Stimulated activated CD4-positive, alpha-beta T cell treated with anti-CD3 and anti-CD28 coated beads, Interleukin-2, amount 100 ng/mL, for 24 hours (primary cell): ENCODE measurements at places on chromosomes 6 and 20.
A peak's percentile ranks its signal among the peaks of the same experiment; 100 is the strongest.

- DNase-seq = no peak
Measured at GRCh38 chr6:129700666-129701065, 9.3 kb downstream of the ARHGAP18 start.

- no peak for DNase-seq
Measured at GRCh38 chr6:123925350-123925749, 121.7 kb downstream of the NKAIN2 start.

- no peak for DNase-seq
Measured at GRCh38 chr20:14732996-14733395, 395.6 kb upstream of the FLRT3 start.

DNA sequence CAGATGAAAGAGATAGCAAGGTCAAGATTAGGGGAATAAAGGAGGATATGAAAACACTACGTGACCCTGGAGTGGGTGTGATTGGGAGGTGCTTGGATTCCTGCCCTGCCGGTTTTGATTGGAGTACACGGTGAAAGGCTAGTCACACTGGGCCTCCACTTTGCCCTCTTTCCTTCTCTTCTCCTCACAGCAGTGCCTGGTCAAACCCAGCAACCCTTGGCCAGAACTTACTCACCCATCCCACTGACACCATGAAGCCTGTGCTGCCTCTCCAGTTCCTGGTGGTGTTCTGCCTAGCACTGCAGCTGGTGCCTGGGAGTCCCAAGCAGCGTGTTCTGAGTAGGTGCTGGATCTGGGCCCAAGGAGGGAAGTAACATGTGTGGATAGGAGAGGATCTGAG, at the start of gene WFDC13:
TSS of gene WFDC13 (plus strand) at position 166 of the 400 bp plus-strand sequence. CDS start at position 252, 86 bp downstream.
- DNase-seq = no peak

GRCh38 chr6:17845598-17845997, 138.9 kb upstream of the NUP153 start:
- DNase-seq = no peak

GRCh38 chr6:170456334-170456733, 96.8 kb downstream of the PSMB1 start:
- DNase-seq = no peak

DNA sequence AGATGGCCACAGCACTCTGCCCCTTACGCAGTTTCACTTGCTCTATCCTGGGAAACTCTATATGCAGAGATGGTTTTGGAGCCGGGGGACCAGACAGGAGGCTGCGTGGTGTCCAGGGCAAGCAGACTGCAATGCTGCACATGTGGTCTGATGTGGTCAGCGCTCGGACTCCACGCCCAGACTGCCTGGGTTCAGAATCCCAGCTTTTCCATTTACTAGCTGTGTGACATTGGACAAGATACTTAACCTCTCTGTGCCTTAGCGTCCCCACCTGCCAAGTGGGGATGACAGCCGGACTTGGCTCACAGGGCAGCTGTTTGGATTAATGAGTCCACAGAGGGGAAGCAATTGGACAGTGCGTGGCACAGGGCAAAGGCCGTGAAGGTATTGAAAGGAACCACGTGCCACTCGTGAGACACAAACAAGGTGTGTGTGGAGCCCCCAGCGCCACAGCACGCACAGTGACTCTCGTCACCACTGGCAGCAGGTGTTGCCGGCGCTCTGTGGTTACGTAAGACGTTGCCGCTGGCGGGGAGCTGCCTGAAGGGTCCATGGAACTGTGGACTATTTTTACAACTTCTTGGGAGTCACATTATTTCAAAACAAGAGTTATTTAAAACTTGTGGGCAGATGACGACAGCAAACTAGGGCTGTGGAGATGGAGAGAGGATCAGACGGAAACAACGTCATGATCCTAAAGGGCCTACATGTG, 201.4 kb downstream of the PREX1 start:
- no peak for DNase-seq

GRCh38 chr6:152087096-152087495, 279.6 kb downstream of the ESR1 start:
- DNase-seq = no peak

- no peak for DNase-seq
Measured at GRCh38 chr6:43996618-43997344, 130.5 kb downstream of the MRPL14 start.

DNA sequence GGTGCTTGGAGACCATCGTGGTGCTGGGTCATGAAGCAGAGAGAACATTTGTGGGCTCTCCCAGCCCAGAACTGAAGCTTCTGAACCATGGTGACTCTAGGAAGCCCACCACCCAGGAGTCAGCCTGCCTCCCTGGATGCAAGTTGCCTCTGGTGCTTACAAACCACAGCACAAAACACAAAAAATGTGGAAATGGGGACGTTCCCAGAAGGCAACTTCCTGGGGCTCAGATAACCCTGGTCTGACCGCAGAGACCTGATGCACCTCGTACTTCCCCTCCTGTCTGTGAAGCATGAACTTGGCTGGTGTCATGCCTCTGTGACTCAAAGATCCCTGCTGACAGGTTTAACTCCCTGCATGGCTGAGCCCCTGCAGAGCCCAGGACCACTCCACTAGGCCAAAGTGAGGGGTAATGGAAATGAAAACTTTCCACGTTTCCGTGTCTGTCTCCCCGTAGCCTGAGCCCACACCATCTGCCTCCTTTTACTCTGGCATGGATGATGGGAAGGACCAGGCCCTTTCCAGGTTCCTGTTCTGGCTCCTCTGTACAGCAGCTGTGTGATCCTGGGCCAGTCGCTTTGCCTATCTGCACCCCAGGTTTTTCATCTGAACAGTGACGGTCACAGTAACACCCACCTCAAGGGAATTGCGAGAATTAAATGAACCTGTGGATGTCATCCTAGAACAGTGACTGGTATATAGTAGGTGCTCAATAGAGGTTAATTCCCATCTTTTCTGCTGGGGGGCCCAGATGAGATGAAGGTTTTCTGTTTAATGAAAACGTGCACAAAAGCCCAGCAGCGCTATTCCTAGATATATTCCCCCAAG, 57.7 kb downstream of the PPP1R16B start:
- DNase-seq = peak; percentile 49

DNA sequence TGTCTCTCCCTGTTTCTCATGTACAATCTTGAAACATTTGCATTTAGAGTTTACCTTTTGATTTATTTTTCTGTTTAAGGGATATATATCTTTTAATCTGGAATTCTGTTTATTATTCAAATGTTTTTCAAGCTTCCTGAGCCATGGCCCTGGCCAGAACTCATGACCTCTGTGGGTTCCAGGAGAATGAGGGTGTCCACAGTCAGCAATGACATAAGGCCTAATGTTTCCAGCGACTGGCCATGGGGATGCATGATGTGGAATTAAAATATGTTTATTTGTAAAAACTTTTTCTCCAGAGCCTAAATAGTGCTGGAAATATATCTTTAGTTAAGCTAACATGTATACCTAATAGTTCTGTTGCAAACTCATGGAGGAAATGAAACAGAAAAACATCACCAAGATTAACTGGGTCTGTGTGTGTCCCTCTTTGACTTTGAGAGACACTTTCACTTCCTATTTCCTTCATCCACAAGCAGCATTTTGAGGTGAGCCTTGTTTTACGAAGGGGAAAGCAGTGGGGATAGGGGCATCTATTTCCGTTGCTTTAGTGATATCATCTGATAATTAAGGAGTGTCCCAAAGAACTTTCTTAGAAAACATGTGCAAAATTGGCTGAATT, 87.6 kb downstream of the SMOC2 start:
- no peak for DNase-seq

GRCh38 chr6:73388433-73388799, 6.2 kb upstream of the DDX43 start:
- no peak for DNase-seq

GRCh38 chr6:37653933-37654565, 43.6 kb downstream of the MDGA1 start:
- peak; percentile 62 for DNase-seq

DNA sequence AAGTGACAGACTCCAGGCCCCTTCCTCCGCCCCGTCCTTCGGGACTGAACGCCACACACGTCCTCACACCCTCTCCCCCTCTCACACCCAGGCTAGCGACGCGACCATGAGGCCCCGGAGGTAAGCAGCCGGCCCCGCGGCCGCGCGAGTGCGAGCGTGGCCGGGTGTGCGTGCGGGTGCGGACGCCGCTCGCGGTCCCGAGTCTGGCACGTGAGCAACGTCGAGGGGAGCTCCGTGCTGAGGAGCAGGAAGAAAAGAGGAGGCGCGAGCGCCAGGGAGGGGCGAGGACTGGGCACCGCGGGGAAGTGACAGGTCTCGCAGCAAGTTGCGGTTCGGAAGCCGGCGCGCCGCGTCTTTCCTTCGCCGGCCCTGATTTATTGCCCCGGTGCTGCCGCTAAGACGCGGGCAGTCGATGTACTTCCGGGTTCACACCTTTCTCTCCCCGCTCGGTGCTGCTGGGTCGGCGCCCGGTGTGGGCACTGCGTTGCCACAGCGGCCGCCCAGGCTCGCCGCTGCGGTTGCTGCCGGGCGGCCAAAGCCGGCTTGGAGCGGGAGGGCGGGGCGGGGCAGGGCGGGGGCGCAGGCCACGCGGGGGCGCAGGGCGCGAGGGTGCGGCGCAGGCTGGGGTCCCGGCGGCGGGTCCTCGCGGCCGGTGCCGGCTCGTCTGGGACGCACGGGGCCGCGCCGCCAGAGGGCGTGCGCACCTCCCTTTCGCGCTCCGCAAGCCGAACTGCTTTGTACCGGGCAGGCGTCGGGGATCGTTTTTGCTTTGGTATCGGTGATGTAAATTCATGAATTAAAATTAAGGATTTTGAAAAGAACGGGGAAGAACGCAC, 15.8 kb upstream of the LIN28B start:
- no peak for DNase-seq

DNA sequence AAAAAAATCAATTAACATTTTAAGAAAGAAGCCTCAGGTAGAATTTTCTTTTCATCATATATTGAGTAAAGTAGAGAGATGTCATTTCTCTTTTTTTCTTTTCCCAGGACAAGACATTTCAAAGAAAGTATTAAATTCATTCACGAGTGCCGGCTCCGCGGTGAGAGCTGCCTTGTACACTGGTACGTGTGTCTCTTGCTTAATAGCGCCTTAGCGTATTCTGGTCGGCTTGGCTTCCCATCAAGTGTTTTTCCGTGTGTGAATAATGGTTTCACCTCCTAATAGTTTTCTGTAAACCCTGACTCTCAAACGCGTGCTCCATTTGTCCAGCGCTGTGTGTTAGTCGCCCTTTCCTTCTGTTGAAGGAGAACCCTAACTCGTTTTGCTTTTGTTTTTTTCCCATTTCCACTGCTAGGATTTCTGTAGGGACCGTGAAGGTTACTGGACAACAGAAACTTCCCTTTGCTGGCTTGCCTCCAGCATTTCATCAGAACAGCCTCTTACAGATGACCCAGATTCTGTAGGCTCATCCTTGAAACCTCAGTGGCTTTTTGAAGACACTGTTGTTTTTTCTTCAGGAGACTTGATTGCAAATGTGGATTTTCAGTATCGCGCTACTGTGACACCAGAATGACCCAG, 45.7 kb upstream of the IRF4 start:
- no peak for DNase-seq

DNA sequence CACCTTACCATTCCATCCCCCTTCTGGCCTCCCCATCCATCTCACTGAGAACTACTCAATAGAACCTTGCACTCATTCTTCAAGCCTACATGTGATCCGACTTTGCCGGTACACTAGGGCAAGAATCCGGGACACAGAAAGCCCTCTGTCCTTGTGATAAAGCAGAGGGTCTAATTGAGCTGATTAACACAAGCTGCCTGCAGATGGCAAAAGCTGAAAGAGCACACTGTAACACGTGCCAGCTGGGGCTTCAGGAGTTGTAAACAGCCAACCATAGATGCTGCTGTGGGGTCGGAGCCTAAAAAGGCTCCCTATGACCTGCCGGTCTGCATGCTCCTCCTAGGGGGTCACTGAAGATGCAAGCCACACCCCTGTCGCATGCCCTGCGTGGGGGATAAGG, 124.1 kb downstream of the RNF144B start:
- DNase-seq = no peak

DNA sequence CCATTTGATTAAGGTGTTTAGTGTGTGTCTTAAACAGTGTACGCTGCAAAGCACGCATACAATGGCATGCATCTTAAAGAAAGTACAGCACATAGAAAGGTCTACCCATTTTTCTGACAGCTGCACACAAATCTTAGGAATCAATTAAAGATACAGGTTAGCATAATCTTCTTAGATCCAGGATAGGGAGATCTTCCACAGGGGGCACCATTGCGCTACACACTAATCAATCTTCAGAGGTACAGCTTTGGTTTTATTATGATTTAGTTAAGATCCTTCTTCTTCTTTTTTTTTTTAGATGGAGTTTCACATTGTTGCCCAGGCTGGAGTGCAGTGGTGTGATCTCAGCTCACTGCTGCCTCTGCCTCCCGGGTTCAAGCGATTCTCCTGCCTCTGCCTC, 63.7 kb upstream of the BEND3 start:
- DNase-seq = peak; percentile 9

DNA sequence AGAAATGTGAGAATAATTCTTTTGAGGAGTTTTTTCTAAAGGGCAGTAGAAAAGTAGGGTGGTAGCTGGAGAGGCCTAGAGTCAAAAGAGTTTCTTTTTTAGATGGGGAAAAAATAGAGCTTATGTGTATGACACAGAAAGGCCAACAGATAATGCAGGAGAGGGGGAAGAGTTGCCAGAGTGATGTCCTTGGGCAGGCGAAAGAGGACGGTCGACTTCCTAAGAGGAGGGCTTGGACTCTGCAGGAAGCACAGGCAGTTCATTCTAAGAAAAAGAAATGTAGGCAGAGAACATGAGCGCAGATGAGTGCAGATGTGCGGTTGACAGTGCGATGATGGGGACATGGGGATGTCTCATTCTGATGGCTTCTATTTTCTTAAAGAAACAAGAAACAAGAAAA, 68.9 kb downstream of the PAK5 start:
- DNase-seq = no peak

GRCh38 chr6:130765181-130765727, 62.0 kb upstream of the SMLR1 start:
- no peak for DNase-seq

- no peak for DNase-seq
Measured at GRCh38 chr6:109514946-109515345, 31.9 kb upstream of the ZBTB24 start.

- DNase-seq = peak; percentile 86
Measured at GRCh38 chr20:38805502-38805957, at the start of gene PPP1R16B. Gene PPP1R16B (plus strand): TSS chr20:38805697. CDS start chr20:38835926, 30,229 bp downstream.

- no peak for DNase-seq
Measured at GRCh38 chr6:147664092-147664491, 155.6 kb downstream of the SAMD5 start.

DNA sequence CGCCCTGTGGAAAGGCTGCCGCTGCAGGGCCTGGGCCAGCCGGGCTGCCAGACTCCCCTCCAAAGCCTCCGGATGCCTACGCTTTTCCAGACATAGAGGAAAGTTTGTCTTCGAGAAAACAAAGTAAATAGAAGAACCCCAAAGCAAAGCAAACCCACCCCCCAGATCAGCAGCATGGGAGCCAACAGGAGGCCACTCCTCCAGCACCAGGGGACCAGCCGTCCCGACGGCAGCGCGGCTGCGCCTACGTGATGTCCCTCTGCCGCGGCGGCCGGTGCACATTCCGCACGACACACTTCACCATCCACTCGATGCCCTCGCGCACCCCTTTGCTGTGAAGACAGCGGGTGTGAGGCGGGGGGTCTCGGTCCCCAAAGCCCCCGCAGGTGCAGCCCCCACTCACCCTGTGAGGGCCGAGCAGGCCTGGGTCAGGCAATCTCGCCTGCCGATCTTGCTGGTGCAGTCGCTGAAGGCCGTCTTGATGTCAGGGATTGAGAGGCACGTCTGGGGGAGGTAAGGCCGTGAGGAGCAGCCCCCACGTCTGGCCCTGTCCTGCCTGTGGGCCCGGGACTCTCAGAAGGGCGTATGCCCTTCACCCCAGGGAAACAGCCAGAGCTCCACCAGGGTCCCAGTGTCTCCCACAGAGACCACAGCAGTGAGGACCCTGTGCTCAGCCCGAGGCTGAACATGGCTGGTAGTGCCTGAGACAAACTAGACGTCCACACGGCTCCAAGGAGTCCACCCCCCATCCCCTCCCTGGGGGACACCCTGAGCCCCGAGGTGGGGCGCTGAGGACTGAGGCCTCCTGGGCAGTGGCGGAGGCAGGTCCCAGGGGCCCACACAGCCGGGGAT, 4.0 kb downstream of the TNFRSF6B start:
- no peak for DNase-seq
